ENCODE measurements at places on chromosomes 5 and 9.

DNA sequence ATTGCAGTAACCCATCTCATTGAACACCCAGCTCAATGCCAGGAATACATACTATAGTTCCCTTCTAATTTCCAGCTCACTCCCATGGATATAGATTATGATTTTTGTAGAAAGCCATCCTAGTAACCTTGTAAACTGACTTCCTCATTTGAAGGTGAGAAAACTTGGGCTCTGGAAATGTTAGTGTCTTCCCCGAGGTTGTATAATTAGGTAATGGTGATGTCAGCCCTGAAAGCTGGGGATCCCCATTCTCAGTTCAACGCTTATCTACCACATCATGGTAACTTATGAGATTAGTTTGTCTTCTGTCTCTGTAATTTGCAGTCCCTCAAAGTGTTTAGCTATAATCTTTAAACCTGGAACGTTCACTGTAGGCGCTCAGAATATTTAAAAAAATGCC, 34.6 kb upstream of the PTCH1 start:
- DNase-seq = no peak

DNA sequence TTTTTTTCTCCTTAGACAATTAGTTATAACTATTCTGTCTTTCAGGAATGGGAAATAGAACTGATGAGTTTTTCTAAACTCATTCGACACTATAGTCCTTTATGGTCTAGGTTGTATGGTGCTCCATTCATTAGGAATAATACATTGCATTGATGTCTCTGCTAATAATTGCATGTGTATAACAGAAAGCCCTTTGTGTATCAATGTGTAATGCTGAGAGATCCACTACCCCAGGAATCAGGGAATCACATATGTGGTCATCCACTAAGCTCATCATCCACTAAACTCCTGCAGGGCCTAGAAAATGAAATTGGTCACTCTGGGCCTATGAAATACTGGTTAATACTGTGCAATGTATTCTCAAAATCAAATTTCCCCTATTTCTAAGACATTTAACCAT, 242.0 kb upstream of the CDH18 start:
- DNase-seq = no peak

GRCh38 chr5:61866930-61867329, 439.1 kb upstream of the KIF2A start:
- peak; percentile 69 for DNase-seq

DNA sequence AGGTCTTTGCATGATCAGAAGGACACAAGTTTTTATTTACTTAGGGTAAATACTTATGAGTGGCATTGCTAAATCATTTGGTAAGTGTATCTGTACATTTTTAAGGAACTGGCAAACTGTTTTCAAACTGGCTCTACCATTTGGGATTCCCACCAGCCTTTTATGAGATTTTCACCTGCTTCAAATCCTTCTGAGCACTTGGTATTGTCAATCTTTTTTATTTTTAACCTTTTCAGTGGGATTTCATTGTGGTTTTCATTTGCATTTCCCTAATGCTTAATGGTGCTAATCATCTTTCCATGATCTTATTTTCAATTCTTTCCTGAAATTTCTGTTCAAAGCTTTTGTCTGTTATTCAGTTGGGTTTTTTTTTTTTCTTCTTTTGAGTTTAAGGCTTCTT, 475.6 kb downstream of the MAN2A1 start:
- no peak for DNase-seq

- DNase-seq = no peak
Measured at GRCh38 chr9:92616199-92616641, 53.7 kb downstream of the IPPK start.

GRCh38 chr9:124511426-124511840, 4.2 kb upstream of the NR5A1 start:
- no peak for DNase-seq

DNA sequence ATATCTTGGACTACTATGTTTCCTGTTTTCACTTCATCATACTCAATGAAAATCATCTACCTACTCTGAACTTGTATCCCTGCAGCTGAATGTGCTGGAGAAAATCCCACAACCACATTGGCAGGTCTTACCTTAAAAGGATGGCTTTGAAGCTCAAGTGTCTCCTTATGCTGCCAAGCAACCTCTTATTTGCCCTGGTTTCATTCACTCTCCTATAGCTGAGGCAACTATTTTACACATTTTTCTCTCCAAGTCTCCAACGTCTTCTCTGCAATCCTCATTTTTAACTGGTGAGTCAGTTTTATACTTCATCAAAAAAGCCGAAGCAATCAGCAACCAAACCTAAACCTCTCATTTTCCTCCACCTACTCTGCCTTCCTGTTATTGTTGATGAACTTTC, 49.7 kb downstream of the POU4F3 start:
- DNase-seq = no peak

DNA sequence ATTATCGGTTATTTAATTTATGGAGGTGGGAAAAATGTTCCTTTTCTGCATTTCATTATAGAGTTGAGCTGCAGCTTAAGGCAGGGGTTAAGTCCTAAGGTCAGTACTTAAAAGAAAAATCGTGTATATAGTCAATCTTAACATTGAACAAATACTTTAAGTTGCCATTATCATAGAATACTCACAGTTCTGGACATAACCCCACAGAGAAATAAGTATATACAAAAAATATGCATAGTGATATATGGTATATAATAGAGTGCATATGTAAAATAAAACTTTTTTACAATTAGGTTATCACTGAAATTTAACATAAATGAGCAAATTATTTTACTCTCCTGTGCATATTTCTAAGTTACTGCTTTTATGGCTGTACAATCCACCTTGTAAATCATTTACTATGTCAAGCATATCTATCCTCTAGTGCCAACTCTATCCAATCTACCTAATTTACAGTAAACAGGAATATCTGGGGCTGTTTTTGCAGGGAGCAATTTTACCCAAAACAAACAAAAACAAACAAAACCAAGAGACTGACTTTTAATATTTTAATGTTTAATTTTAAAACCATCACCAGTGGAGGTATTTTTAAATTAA, 28.8 kb downstream of the TTC39B start:
- no peak for DNase-seq

DNA sequence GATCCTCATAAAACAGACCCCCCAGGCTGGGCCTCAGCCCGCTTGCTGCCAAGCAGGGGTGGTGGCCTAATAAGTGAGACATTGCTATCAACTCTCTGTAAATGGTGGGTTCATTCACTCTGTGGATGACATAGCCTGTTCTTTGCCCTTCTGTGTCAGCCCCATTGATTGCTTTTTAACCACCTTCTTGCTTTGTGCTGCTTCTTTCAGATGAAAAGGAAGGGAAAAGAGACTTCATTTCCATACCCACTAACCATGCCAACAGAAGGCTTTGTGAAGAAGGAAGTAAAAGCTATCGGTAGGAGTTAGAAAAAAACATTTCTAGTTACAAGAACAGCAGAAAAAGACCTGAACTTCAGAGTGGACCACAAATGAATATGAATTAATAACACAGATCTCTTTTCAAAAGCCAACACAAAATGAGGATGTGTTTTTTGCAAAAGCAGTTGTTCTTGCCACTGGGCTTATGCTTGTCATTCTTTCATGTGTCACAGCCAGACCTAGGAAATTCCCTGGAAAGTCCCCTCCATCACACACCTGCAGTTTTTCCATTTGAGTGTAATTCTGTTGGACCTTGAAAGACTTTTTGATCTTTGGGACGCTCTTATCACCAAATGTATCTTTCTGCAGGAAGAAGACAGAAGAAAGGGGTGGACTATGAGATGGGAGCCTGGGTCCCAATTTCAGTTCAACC, 507.7 kb downstream of the CCDC171 start:
- DNase-seq = no peak

GRCh38 chr9:137762414-137763061, 115.0 kb upstream of the CACNA1B start:
- no peak for DNase-seq

- no peak for DNase-seq
Measured at GRCh38 chr5:5373351-5373989, 49.0 kb upstream of the ICE1 start.

- DNase-seq = no peak
Measured at GRCh38 chr9:35001285-35001677, 11.7 kb downstream of the DNAJB5 start.

DNA sequence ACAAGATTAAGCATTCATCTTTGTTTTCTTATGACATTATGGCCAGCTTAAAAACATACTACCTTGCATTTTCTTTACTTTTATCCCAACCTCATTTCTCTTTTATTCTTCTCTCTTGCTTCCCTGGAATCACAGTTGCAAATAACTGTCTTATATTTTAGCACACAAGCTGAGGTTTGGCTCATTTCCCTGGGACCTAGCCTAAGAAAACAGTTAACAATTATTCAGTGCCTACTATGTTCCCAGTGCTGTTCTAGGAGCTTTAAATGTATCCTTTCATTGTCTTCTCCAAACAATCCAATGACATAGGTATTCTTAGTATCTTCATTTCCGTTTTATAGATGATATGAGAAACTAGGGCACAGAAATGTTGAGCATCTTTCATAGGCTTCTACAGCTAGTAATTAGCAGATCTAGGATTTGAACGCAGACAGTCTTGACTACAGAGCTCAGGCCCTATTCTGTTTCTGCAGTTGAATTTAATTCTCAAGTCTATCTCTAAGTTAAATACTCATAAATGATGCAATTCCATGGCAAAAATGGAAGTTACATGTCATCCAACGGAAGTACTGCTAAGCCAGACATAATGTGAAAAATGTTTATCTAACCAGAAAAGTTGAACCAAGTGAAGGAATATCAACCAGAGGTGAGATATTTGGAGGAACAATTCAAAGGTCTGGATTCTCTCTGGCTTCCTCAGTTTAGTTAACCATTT, 52.3 kb upstream of the MTAP start:
- DNase-seq = no peak

DNA sequence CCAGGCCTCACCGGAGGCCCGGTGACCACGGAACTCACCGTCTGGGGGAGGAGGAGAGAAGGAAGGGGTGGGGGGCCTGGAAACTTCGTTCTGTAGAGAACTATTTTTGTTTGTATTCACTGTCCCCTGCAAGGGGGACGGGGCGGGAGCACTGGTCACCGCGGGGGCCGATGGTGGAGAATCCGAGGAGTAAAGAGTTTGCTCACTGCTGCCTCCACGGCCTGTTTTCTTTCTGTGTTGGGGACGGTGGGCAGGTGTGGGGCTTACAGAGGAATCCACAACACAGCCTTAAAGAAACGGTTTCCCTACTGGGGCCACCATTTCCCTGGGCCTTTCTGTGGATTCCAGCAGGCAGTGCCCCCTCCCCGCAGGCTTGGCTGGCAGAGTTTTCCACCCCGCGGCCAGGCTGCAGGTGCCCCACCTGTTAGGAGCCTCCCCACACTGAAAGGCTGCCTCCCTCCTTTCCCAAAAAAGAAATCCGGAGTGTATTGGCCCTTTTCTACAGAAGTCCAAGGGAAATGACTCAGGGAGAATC, 80.8 kb downstream of the NTNG2 start:
- no peak for DNase-seq

GRCh38 chr5:172089298-172090117, 83.1 kb upstream of the FBXW11 start:
- no peak for DNase-seq

- DNase-seq = no peak
Measured at GRCh38 chr5:146426305-146426704, 20.8 kb upstream of the TCERG1 start.

GRCh38 chr5:95842854-95843544, 20.5 kb upstream of the GLRX start:
- peak; percentile 84 for DNase-seq

- DNase-seq = no peak
Measured at GRCh38 chr5:175133185-175133584, 310.8 kb downstream of the DRD1 start.

GRCh38 chr9:93295031-93295430, 111.1 kb downstream of the WNK2 start:
- no peak for DNase-seq

DNA sequence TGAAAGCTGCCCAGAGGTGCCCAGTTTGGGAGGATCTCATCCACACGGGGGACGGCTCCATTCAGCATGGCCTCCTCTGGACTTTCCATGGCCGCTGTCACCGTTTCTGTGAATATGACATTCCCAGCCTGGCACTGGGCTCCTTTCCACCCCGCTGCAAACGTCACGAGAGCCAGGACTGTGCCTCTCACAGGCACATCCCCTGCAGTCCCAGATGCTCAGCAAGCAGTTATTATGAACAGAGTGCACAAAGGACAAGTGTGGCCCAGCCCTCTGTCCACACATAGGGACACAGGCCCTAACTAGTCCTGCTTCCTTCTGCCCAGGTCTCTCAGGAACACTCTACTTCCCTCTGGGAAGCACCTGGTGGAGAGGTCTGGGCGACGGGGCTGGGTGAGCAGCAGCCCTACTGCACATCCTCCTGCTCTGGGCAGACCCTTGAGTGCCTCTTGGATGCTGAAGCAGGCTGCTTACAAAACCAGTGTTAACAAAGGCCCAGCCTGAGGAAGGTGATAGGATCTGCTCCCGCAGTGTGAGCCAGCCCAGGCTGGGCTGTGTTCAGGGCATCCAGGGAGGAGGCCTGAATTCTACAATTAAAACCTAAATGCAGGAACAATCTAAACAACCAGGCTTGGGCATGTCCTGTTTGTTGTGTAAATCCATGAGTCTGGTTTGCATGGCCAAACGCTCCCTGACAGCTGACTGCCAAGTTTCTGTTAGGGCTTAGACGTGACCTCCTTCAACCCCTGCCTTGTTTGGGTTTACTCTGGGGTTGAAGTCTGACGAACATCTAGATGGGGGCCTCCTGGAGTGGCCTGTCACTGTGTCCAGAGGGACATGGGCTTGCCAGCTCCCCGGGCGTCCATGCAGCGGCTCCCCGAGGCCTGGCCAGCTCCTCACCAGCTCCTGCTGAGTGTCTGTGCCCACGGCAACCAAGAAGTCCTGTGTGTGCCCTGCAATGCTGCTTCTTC, 269.8 kb downstream of the GADD45G start:
- no peak for DNase-seq

GRCh38 chr9:123651273-123651672, 278.7 kb downstream of the DENND1A start:
- DNase-seq = no peak

DNA sequence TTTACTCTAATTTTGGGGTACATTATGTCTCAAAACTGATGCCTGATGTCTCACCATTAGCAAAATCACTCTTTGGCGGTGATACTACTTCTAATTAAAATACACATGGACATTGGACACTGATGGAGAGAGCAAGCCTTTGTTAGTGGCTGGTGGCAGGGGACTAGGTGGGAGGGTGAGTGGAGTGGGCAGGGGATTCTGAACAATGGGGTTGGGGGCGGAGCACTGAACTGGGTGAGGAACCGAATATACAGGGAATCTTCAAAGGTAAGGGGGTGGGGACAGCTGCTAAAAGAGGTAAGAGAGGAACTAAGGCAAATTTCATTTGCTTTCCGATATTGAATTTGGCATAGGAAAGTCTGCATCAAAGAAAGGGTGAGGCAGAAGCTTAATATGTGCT, 88.8 kb downstream of the CARTPT start:
- DNase-seq = no peak

Measured in RCC 7860 (cell line).